Ascending aorta (tissue), 2 donors: ENCODE measurements at places on chromosomes 12 and 14.

DNA sequence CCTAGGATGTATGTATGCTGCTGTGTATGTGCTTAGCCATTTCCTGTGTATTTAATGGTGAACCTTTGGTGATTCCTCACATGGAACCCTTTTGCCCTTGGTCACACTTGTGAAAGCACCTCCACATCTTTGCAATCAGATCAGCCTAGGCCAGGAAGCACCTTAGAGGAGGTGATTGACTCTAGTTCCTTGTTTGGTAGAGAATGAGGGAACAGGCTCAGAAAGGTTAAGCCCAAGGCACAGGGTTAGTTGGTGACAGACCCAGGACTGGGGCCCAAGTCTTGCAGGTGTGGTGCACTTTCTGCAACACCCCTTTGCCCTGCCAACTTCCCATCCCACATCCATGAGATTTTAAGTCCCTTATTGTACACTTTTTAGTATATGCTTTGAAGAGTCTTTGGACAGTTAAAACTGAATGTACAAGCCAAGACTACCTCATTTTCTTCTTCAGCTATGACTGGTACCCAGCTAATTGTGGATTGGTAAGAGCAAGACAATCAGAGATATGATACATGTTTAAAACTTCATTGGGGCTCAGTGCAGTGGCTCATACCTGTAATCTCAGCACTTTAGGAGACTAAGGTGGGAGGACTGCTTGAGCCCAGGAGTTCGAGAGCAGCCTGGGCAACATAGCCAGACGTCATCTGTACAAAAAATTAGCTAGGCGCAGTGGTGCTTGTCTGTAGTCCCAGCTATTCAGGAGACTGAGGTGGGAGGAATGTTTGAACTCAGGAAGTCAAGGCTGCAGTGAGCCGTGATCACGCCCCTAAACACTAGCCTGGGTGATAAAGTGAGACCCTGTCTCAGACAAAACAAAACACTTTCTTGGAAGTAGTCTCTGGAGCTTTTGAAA, 71.1 kb downstream of the RASSF3 start:
- no peak for DNase-seq

DNA sequence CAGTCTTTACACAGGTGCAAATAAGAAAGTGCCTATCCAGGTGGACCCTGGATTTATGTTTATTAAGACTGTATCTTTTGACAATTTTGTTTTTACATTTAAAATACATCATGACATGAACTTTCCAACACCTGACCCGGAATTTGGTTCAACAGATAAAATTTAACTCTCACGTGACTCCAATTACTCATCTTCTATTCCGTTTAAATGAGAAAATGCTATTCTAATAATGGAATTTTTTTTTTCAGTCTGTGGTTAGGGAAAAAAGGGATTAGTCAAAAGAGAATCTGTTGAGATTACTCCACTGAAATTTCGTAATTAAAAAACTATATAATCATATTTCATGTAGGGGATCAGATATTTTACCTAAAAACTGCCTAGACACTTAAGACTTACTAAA, 11.1 kb downstream of the VPS37B start:
- DNase-seq = no peak

DNA sequence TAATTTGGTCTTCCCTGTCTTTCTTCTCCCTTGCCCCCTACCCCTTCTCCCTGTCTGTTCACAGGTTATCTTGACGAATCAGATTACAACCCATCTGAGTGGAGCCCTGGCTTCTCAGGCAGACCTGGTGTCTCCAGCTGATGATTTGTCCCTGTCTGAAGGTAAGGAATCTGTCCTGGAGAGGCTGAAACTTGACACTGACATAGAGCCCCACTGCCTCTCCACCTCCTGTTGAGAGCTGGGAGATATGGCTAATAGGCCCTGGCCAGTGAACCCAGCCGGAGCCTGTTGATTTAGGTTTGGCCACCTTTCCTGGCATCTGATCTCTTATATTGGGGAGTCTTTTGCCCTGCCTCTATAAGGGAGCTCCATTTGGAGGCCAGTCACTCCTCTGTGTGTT, 472.2 kb downstream of the RAD51B start:
- DNase-seq = no peak

DNA sequence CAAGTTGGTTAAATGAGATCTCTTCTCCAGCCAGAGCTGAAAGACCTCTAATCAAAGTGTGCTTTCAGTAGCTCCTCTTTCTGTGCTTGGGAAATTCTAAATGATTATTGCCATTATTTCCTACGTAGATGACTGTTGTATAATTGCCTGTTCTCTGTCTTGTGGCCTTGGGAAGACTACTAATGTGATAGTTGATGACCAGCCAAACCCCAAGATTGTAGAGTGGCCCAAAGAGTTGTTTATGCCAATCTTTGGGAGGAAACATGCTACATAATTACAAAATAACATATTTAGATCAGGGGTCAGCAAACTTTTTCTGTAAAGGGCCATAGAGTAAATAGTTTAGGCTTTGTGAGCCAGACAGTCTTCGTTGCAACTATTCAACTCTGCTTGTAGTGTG, 135.1 kb upstream of the DIO2 start:
- DNase-seq = no peak

DNA sequence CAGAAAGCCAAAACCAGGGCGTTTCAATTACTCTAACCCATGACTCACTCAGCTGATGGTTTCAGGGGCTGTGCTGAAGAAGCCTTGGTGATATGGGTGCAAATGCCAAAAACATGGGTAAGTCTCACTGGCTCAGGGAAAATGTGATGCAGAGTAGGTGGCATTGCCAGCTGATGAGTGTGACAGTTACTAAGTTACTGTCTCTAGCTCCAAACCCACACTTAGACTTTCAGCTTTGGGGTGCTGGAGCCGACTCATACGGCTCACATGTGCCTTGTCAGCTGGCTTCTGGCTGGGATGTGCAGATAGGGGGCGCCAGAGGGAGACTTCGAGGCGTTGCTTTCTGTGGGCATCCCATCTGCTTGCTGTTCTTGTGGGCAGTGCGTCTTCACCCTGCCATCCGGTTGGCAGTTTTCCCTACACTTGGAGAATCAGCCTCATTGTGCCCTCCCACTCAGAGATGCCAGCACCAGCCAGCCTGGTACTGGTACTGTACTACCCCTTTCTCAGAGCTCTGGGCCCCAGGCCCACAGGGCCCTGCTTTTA, 11.1 kb upstream of the KRT7 start:
- no peak for DNase-seq
